ENCODE measurements at places on chromosomes 5 and 9.

DNA sequence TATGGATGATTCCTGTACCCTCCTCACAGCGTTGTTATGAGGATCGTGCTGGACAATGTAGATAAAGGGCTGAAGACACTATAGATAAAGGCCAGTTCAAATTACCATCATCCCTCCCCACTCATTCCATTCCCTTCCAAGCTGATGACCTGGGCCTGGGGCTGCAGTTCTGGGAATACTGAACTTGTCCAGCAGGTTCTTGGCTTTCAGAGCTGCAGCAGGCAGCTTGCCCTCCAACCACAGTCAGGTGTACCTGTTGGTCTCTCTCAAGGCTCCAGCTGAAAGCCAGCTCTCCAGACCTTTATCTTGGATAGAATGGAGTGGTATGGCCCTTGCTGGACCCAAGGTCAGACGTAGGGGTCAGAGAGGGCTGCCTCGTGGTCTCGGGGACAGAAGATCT, 92.5 kb downstream of the PCDH1 start:
- DNase-seq = no peak

GRCh38 chr5:114185274-114185673, 176.6 kb upstream of the KCNN2 start:
- DNase-seq = no peak

DNA sequence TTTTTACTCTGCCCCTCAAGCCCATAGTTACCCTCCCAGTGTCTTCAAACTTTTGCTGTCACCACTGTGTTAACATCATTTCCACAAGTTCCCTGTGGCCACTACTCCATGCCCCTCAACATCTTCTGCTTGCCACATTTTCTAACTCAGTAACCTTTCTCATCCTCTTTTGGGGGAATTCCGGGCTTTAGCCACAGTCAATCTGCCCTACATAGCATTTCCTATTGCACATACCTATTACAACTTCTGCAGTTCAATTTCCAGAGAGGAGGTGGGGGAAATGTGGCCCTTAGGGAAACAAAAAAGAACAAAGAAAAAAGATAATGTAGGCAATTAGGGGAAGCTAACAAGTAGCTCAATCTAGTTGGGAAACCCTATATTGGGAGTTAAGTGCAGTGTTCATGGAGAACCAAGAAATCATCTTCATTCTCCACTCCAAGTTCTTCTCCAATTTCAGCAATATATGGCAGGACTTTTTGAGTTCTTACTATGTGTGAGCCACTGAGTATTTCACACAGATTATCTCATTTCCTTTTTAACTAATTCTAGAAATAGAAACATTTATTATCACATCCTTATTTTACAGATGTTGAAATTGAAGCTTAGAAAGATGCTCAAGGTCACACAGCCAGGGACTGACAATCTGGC, 40.2 kb upstream of the LPAR1 start:
- DNase-seq = no peak

GRCh38 chr9:112348257-112349007, 15.0 kb upstream of the PTBP3 start:
- DNase-seq = peak; percentile 78

- DNase-seq = no peak
These were observed 251.7 kb upstream of the WWC1 start for GRCh38 chr5:168039566-168040248.

- no peak for DNase-seq
These were observed 2.5 kb upstream of the SLC25A48 start for GRCh38 chr5:135831851-135832555.

DNA sequence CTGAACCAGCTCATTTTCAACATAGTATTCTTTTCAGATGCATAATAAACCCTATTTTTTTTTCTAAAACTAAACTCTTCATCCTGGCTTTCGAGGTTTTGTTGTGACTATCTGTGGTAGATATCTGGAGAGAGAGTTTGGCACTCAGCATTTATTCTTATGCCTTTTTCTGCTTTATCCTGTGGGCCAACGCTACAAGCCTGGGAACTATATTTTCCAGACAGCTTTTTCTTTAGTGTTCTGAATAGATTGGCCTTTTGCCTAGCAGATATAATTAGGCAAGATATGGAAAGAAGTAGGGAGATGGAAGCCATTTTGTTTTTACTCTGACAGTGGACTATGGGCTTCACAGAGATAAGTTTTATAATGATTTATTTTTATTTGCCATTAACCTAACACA, 486.7 kb downstream of the TMEM232 start:
- DNase-seq = no peak

DNA sequence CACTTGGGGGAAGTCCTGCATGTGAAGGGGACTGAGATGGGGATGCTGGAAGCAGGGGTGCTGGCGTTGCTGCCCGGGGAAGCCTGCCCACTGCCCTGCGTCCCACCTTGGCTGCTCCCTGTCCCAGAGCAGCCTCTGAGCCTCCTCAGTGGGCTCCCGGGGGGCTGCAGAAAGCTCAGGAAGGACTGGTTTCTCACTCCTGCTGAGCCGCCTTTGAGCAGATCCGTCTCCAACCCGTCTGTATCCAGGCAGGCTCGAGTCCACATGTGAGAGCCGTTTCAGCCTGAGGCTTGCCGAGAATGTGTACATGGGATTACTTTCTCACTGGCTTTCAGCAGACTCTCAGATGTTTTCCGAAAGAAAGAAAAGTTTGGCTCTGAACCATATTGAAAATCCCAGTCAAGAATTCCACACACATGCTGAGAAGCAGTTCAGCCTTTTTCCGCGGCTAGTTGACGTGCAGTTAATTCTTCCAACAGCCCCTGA, 95.3 kb upstream of the COL5A1 start:
- DNase-seq = no peak

GRCh38 chr5:144028058-144028457, 142.4 kb downstream of the YIPF5 start:
- no peak for DNase-seq

GRCh38 chr5:125227333-125228095, 481.1 kb upstream of the ZNF608 start:
- DNase-seq = no peak

DNA sequence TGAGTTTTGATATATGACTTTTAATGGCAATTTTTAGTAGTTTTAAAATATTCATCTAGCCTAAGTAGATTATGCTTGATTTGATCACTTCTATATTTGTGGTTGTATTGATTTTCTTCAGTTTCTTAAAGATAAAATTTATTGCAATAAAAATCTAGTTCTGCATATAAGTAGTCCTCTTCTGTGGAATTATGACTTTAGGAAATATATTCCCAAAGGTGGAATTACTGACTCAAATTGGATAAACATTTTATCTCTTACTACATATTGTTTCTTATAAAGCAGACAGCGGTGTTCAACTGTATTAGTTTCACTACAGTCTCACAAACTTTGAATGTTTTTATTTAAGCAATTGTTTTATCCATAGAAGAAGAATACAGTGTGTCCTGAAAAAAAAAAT, 883.0 kb upstream of the SEMA6A start:
- DNase-seq = no peak

GRCh38 chr5:144206141-144206540, 35.5 kb downstream of the KCTD16 start:
- DNase-seq = no peak

DNA sequence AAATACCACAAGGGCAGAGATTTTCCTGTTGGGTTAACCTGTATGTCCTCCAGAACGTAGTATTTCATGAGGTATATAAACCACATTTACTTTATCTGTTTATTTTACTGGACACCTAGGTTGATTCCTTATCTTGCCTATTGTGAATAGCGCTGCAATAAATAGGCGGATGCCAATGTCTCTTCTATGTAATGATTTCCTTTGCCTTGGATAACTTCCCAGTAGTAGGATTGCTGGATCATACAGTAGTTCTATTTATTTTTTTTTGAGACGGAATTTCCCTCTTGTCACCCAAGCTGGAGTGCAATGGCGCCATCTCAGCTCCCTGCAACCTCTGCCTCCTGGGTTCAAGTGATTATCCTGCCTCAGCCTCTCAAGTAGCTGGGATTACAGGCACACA, 15.6 kb upstream of the TUT7 start:
- DNase-seq = no peak

DNA sequence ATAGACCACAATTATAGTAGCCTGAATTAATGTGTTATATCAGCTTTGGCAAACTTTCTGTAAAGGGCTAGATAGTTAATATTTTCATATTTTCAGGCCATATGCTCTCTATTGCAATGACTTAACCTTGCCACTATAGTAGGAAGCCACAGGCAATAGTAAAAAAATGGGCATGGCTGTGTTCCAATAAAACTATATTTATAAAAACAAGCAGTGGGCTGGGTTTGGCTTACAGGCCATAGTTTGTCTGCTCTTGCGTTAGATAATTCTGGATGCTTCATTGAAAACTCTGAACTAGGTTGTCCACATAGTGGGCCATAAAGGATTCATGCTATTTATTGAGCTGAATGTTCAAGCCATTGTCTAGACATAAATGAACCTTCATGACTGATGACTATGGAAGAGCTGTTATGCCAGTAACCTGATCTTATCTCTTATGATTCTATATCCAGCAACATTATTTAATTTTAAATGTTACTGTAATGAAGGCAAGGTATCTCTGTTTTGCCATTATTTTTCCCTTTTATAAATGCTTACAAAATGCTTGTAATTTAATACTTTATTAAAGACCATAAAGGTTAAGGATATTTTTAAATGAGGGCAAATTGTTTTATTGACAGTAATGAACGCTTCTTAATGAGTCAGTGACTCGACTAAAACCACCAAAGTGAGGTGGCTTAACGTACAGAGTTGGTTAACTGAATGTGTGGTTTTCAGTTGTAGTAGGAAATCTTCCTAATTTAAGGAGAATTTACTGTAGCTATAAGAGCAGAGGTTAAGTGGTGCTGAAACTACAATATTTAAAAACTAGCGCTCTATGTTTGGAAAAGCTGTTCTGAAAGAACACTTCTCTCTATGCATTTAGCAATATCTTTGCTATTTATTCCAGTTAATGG, 560.6 kb downstream of the PRR16 start:
- no peak for DNase-seq

DNA sequence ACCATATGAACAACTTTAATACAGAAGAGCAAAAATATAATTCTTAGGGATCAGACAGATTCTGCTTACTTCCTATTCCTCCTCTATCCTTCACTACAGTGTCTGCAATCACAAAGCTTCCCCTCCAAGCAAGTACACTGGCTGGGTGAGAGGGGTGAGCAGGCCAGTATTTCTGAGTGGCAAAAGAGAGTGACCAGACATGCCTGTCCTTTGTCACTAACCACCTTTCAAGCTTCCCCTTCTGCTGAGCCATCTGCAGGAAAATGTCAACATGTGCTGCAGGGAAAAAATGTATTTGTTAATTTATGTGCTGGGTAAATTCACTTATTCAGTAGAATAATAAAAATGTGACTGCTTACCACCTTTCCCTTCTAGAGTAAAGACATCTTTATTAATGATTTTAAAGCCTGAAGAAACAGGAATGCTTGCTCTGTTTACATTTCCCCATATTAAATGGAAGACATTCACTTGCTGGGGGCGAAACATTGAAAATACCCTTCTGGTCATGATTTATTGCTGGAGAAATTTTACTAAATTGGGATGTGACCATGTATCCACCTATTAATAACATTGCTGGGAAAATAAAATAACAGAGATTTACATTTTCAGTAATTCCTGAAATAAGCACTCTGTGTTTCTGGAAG, 84.9 kb downstream of the SPOCK1 start:
- DNase-seq = no peak

DNA sequence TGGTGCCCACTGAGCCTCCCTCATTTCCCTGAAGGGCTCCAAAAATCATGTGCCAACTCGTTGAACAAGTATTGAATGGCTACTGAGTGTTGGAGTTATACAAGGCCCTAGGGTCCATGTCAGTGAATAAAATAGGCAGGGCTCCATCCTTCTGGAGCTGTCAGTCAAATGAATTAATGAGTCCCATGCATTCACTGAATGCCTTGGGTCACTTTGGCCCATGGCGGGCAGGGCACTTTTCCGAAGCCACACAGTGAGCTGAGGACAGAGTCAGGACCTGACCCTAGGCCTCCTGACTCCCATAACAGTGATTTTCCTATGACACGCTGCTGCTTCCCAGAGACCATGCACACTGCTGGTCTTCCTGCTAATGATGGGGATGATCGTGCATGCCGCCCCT, 27.3 kb upstream of the SLC36A1 start:
- no peak for DNase-seq

DNA sequence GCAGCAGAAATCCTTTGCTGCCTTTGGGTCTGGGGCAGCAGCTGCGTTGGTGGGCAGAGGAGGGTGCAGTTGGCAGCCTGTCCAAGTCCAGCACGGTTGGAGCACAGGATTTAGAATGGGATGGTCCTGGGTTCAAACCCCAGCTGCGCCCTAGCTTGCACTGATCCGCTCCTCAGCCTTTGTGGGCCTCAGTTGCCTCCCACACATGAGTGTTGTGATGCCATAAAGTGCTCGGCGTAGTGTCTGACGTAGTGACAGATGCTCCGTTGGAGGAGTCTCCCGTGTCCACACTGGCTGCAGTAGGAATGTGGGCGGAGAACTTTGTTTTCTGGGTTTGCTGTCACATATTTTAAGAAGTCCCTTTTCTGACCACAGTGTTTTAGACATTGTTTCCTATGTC, 36.0 kb downstream of the SLC46A2 start:
- no peak for DNase-seq

- no peak for DNase-seq
These were observed 565.3 kb upstream of the BRINP1 start for GRCh38 chr9:119934497-119934896.

DNA sequence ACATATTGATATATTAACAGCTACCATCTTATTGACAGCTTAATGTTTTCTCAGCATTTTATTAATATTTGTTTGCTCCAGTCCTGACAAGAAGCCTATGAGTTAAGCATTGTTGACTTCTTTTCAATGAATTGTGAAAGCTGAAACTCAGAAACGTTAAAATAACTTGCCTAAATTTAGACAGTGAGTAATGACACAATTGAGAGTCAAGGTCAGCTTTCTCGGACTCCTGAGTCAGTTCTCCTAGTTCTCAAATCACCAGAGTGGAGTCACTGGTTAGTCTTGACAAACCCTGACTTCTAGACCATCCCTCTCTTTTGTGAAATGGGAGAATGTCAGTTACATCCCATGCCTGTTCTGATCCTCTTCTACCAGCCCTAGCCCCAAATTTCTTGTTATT, 222.7 kb upstream of the ACO1 start:
- no peak for DNase-seq

DNA sequence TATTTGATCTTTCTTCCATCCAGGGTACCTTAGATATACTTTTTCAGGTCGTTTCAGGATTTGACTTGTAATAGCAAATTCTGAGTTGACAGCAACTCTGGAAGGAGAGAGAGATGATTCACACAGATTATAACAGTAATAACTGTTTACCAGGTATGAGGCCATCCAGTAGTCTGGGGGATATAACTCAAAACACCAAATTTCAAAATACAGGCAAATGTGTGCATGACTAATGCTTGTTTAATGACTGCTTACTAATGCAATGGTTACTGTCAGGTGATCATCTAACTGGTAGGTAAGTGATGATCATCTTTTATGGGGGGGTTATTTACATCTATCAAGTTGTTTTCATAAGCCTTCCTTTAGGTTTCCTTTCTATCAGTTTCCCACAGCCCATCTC, 412.3 kb downstream of the MAT2B start:
- DNase-seq = no peak

- DNase-seq = no peak
These were observed 45.1 kb upstream of the UGCG start for GRCh38 chr9:111851553-111851952.

GRCh38 chr5:90408571-90409317, 812 bp downstream of the CETN3 start:
- DNase-seq = no peak

Data from activated T-cell treated with anti-CD3 and anti-CD28 coated beads, Interleukin-2, amount 50 U/mL, for 72 hours (primary cell).